ENCODE measurements at places on chromosomes 6 and 20. TPM values are rescaled to one million over a fixed set of nuclear protein-coding genes. Genes with fewer than 3 reads are reported as not detected.

GGTLC1 gene
- total RNA-seq: not detected

MRS2 gene
- 14.3 TPM for total RNA-seq

MYBL2 gene
- 9.9 TPM for total RNA-seq

BMP7 gene
- total RNA-seq: not detected

IL20RA gene
- total RNA-seq: 2.0 TPM

ARMC12 gene
- not detected for total RNA-seq

NR2E1 gene
- total RNA-seq: not detected

BEND6 gene
- total RNA-seq: 1.2 TPM

ABHD16B gene
- not detected for total RNA-seq

CASS4 gene
- total RNA-seq: not detected

SOBP gene
- 0.19 TPM for total RNA-seq

PACRG gene
- total RNA-seq: 2.3 TPM

PPP1R14C gene
- 38.1 TPM for total RNA-seq

DSP gene
- total RNA-seq: 168 TPM

SH3BGRL2 gene
- 2.3 TPM for total RNA-seq

CCM2L gene
- not detected for total RNA-seq

CLDN20 gene
- total RNA-seq: not detected

FAM83B gene
- 44.0 TPM for total RNA-seq

NKX2-4 gene
- total RNA-seq: not detected

PHF20 gene
- 21.2 TPM for total RNA-seq

MYCT1 gene
- total RNA-seq: not detected

ASXL1 gene
- total RNA-seq: 13.0 TPM

SYNCRIP gene
- 47.3 TPM for total RNA-seq

TNFRSF6B gene
- total RNA-seq: 619 TPM

BPIFB2 gene
- not detected for total RNA-seq

C6orf118 gene
- not detected for total RNA-seq

NTSR1 gene
- 0.23 TPM for total RNA-seq

All from hair follicular keratinocyte (primary cell).